ENCODE measurements at places on chromosomes 5 and 9.

GRCh38 chr9:84238652-84239051, 101.9 kb downstream of the SLC28A3 start:
- no peak for DNase-seq

DNA sequence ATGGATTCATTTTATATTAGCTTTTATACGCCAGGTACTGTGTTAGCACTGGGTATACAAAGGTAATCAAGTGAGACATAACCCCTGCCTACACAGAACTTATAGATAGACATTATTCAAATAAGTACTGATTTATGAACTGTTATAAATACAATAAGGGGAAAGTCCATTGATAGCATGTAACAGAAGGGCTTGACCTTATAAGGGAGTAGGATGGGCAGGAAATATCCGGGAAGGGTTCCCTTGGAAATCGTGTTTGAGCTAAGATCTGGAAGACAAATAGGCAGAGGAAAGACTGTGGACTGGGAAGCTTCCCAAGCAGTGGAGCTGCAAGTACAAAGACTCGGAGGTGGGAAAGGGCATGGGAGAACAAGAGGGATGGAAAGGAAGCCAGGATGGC, 111.5 kb downstream of the WDR41 start:
- no peak for DNase-seq

GRCh38 chr5:117246424-117246823, 671.8 kb upstream of the SEMA6A start:
- DNase-seq, result no peak

DNA sequence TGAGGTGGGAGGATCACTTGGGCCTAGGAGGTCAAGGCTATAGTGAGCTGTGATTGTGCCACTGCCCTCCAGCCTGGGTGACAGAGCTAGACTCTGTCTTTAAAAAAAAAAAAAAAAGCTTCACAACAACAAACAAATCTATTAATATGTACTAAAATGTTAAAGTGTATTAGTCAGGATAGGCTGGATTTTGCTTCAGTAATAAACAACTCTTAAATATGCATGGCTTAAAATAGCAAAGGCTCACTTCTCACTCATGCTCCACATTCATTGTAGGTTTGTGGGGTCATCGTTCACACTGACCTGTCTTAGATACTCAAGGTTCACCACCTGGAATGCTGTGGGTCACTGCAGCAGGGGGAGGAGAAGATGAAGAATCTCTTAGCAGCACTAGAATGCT, 33.8 kb upstream of the COL15A1 start:
- no peak for DNase-seq

- no peak for DNase-seq
Observed at GRCh38 chr9:16417749-16418148, 452.7 kb downstream of the BNC2 start.

DNA sequence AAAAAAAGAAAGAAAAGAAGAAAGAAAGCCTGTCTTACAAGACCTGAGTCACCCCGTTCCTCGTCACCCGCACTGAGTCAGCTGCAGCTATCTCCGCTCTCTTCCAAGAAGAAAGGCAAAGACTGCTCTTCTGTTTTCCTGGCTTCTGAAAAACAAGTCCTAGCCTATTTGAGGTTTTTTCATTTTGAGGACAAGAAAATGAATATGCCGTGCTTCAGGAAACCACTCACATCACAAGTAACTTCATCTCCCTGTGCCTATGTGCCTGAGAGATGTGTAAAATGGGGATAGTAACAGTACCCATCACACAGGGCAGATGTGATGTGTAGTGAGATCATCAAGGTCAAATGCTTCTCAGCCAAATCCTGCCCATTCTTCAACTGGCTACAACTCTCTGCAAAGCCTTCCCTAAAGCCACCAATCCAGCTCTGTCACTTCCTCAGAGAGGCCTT, 78.4 kb downstream of the GLDC start:
- no peak for DNase-seq

DNA sequence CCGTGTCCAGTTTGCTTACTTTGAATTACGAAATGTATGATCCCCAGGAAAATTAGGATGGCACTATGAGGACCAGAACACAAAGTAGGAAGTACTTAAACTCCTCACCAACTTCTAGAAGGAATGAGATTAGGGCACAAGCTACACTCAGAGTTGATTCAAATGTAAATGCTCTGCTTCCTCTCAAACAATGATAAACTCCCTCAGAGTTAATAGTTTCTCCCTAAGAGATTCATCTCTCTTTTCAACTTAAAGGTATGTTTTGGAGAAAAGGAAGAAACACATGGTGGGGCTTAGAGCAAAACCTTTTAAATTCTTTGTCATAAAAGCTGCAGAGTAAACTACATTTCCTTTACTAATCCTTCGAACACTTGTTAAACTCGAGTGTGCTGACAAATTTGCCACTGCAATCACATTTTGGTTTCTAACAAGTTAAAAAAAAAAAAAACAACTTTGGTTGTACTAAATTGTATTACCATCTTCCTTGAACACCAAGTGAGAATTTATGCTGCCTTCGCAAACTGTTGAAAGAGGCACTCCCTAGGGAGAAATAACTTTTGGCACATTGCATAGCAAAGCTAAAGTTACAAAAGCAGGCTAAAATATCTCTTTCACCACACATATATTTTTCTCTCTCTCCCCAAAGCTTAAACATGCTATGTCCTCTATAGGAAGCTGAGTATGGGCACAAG, 66.6 kb downstream of the DENND1A start:
- DNase-seq, result no peak

DNA sequence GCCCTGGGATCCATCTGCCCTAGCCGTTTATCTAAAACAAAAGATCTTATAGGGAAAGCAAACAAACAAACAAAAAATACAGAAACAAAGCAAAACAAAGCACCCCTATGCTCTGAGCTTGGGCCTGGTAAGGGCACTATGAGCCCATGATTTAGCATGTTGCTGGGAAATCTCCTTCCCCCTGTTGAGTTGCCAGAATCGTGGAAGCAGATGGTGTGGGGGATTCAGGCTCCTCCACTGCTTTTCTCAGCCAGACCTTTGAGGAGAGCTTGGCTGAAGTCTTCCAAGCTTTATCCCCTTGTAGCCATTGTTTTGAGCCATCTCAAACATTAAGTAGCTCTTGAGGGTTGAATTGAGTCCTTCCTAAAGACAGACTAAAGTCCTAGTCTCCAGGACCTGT, 29.9 kb downstream of the TMC1 start:
- no peak for DNase-seq

GRCh38 chr5:12647613-12648012, 743.4 kb upstream of the CTNND2 start:
- DNase-seq, result no peak
